ENCODE measurements at places on chromosomes 7 and 10.

- no peak for DNase-seq
Observed at GRCh38 chr7:103140061-103140460, 8.8 kb downstream of the NAPEPLD start.

DNA sequence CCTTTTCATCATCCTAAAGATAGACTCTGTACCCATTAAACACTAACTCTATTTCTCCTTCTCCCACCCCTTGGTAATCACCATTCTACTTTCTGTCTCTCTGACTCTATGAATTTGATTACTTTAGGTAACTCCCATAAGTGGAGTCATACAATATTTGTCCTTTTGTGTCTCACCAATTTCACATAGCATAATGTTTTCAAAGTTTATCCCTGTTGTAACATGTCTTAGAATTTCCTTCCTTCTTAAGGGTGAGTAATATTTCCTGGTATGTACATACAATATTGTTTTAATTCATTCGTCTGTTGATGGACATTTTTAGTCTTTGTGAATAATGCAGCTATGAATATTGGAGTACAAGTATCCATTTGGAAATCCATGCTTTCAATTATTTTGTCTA is 50.9 kb upstream of the CDCA7L start:
- no peak for DNase-seq

GRCh38 chr10:78516756-78517155 is 483.1 kb downstream of the RPS24 start:
- DNase-seq, result no peak

- no peak for DNase-seq
Observed at GRCh38 chr10:58240531-58240930, 27.2 kb downstream of the IPMK start.

All from naive thymus-derived CD8-positive, alpha-beta T cell (primary cell).